Pancreas (tissue), 10 donors: ENCODE measurements at places on chromosomes 7 and 10. TPM values are rescaled to one million over a fixed set of nuclear protein-coding genes. Genes with fewer than 3 reads are reported as not detected.

The LEP gene
- 5.2 TPM for total RNA-seq

DNA sequence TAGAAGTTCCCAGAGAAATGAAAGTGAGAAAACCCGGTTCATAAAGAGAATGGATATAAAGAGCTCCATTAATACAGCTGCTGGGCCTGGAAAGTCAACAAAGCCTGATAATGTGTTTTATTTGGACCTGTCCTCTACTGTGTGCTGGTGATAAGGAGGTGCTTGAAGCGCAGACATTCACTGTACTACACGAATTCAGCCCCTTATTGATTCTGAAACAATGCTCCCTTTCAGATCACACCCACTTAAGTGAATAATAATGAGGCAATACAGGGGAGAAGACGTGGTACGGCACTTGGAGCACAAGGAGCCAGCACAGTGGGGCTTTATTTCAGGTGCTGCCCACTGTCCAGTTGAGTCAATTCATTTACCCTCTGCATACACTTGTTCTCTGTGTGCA is 260.8 kb downstream of the FGFR2 start:
- H3K36me3 ChIP-seq = no peaks in the 10 kb centered on the region
- H3K4me1 ChIP-seq = no peaks in the 10 kb centered on the region
- no peaks in the 10 kb centered on the region for H3K27me3 ChIP-seq
- no peak overlapping the region for H3K4me3 ChIP-seq

The NUDCD3 gene
- total RNA-seq = 34.8 TPM

DNA sequence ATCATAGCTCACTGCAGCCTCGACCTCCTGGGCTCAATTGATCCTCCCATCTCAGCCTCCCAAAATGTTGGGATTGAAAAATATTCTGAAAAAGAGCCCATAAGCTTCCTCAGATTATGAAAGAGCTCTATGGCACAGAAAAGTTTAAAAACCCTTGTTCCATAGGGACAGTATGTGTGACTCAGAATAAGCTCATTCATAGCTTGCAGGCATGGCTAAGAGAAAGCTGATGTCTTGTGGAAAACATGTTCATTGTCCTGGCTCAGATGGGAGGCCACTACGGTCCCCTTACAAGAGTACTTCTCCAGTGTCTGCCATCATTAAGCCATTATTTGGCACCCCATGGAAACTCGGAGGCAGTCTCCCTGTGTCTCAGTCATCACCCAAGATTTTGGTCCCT is 64.0 kb downstream of the CCDC3 start:
- no peak for DNase-seq
- no peaks in the 10 kb centered on the region for H3K4me1 ChIP-seq
- H3K36me3 ChIP-seq = no peaks in the 10 kb centered on the region
- no peak overlapping the region for H3K4me3 ChIP-seq

GRCh38 chr7:47290867-47291266 is 291.0 kb downstream of the TNS3 start:
- no peak for DNase-seq
- H3K4me3 ChIP-seq = no peak overlapping the region
- H3K27ac ChIP-seq = no peak overlapping the region
- H3K4me1 ChIP-seq = peaks cover 17% of the 10 kb centered on the region
- H3K27me3 ChIP-seq = no peaks in the 10 kb centered on the region

DNA sequence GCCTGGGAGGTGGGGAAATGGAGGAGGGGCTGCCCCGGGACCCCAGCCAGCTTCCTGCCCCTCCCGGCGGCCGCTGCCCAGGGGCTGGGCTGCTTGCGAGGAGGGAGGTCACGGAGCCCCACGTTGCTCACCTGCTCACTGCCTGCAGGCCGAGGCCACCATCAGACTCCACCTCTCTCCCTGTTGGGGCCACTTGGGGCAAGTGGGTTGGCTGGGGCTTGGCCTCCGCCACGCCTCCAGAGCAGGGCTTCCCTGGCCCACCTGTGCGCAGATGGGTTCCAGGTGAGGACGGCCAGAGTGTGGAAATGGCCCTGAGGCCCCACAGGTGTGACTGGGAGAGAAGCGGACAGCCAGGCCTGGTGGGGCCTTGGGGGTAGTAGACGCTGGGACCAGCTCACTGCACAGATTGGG is 82.8 kb upstream of the DIP2C start:
- no peaks in the 10 kb centered on the region for H3K27me3 ChIP-seq
- no peaks in the 10 kb centered on the region for H3K4me1 ChIP-seq
- DNase-seq = no peak
